ENCODE measurements at places on chromosomes 1 and 21.

- no peaks in the 10 kb centered on the region for H3K27me3 ChIP-seq
- no peak overlapping the region for H3K27ac ChIP-seq
- no peak for DNase-seq
- no peaks in the 10 kb centered on the region for H3K36me3 ChIP-seq
These were observed 253.1 kb upstream of the ADGRL4 start for GRCh38 chr1:79259390-79260336.

GRCh38 chr1:16167331-16168143, 11.7 kb upstream of the EPHA2 start:
- DNase-seq = peak; percentile 67
- peaks cover 30% of the 10 kb centered on the region for H3K4me1 ChIP-seq
- peaks cover 10% of the 10 kb centered on the region for H3K27me3 ChIP-seq

- no peak overlapping the region for H3K27ac ChIP-seq
- DNase-seq = no peak
- H3K36me3 ChIP-seq = no peaks in the 10 kb centered on the region
- no peak overlapping the region for H3K4me3 ChIP-seq
These were observed 51.2 kb downstream of the TNNI3K start for GRCh38 chr1:74286414-74286813.

- H3K27ac ChIP-seq = no peak overlapping the region
- H3K4me3 ChIP-seq = no peak overlapping the region
- no peaks in the 10 kb centered on the region for H3K27me3 ChIP-seq
- H3K4me1 ChIP-seq = peaks cover 28% of the 10 kb centered on the region
These were observed 42.6 kb downstream of the SLC44A3 start for GRCh38 chr1:94862718-94863117.

- H3K36me3 ChIP-seq = peaks cover 5% of the 10 kb centered on the region
- H3K4me1 ChIP-seq = peaks cover 52% of the 10 kb centered on the region
- H3K27me3 ChIP-seq = peaks cover 2% of the 10 kb centered on the region
- peak overlapping the region; percentile 39 for H3K4me3 ChIP-seq
These were observed 58.7 kb downstream of the VANGL2 start for GRCh38 chr1:160459056-160459455.

GRCh38 chr1:56399795-56400194, 179.6 kb downstream of the PLPP3 start:
- no peak overlapping the region for H3K4me3 ChIP-seq
- DNase-seq = no peak
- H3K27me3 ChIP-seq = no peaks in the 10 kb centered on the region
- no peaks in the 10 kb centered on the region for H3K36me3 ChIP-seq
- H3K4me1 ChIP-seq = peaks cover 4% of the 10 kb centered on the region
- H3K27ac ChIP-seq = no peak overlapping the region

DNA sequence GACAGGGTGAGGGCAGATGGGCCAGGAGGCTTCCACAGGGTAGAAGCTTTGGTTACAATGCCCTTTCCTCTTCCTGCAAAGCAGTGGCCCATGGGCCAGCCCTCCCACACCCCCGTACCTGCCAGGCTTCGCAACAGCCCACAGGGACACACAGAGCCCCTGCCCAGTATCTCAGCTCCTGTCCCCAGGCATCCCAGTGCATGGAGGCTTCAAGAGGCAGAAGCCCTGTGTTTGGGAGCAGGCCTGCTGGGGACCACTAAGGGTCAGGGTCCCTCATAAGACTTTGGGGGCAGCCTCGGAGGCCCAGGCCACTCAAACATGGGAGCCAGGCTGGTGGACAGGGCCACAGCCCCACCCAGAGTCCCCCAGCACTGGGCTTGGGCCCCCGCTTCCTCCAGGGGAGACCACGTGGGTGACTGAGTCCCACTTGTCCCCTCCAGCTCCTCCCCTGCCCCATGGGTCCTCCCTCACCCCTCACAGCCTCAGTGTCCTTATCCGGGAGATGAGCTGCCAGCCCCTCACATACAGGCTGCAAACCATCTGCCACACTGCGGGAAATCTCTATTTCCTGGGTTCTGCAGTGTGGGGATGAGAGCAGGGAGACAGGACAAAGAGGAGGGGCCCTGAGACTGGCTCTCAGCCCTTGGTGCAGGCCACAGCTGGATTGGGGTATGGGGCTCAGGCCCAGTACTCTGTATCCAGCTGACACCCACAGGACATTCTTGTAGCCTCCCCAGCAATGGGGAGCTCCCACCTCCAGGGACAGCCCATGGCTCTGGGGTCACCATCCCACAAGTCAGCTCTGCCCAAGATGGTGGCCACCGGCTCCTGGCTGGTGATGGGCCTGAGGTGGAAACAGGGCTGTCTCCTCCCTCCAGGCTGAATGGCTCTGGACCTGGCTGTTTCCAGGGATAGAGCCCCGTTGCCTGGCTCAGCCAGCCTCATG, 50.7 kb downstream of the WNT9A start:
- no peak overlapping the region for H3K27ac ChIP-seq
- H3K36me3 ChIP-seq = peaks cover 4% of the 10 kb centered on the region
- DNase-seq = peak; percentile 1
- no peak overlapping the region for H3K4me3 ChIP-seq
- H3K27me3 ChIP-seq = peaks cover 11% of the 10 kb centered on the region
- no peaks in the 10 kb centered on the region for H3K4me1 ChIP-seq

- no peak for DNase-seq
- H3K4me1 ChIP-seq = peaks cover 15% of the 10 kb centered on the region
- H3K36me3 ChIP-seq = no peaks in the 10 kb centered on the region
- H3K4me3 ChIP-seq = no peak overlapping the region
- no peak overlapping the region for H3K27ac ChIP-seq
These were observed 2.8 kb downstream of the TGFB2 start for GRCh38 chr1:218347723-218348627.

DNA sequence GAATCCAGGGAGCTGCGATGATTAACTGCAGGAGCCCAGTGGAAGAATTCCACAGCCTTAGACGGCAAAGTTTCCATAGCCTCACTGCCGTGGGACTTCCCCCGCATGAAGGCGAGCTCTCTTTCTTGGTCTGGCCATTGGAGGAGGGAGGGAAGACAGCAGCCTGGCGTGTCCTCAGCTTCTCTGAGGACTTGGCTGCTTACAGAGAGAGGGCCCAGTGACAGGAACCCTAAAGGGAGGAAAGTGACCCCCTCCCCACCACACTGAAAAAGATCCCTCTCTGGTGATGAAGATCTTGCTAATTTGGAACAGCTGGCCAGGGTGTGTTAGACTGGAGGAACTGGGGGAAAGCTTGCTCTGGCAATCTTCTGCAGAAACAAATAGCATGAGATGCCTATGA, 41.0 kb downstream of the ATP2B4 start:
- DNase-seq = no peak
- H3K4me1 ChIP-seq = peaks cover 71% of the 10 kb centered on the region
- peak overlapping the region; percentile 2 for H3K4me3 ChIP-seq
- H3K36me3 ChIP-seq = peaks cover 11% of the 10 kb centered on the region
- H3K27ac ChIP-seq = peak overlapping the region; percentile 85
- H3K27me3 ChIP-seq = peaks cover 8% of the 10 kb centered on the region

DNA sequence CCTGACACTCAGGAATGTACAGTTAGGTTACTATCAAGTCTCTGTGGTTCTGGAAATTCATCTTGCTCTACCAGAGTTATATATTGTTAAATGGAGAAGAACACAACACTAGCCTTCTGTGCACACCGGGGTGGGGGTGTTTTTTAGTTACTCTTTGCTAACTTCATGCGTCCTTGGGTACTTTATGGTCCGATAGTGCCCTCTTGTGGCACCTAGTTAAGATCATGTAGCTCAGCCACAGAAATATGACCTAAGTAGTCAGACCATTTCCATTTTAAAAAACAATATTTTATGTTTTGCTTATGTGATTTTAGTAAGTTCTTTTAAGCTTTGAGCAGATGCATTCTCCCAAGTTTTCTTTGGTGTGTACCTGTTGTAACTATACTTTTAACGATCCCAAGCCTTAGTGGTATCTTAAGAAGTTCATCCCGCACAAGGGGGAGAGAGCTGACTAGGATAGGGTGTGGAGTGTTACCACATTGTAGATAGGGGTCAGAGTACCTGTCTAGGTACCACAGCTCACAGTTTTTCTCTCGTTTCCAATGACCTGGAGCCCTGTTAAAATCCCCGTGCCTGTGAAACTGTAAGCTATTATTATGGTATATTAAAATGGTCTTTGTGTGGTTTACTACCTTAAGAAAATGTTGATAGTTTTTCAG, 20.6 kb upstream of the SH3D21 start:
- peaks cover 4% of the 10 kb centered on the region for H3K4me1 ChIP-seq
- no peak overlapping the region for H3K4me3 ChIP-seq

DNA sequence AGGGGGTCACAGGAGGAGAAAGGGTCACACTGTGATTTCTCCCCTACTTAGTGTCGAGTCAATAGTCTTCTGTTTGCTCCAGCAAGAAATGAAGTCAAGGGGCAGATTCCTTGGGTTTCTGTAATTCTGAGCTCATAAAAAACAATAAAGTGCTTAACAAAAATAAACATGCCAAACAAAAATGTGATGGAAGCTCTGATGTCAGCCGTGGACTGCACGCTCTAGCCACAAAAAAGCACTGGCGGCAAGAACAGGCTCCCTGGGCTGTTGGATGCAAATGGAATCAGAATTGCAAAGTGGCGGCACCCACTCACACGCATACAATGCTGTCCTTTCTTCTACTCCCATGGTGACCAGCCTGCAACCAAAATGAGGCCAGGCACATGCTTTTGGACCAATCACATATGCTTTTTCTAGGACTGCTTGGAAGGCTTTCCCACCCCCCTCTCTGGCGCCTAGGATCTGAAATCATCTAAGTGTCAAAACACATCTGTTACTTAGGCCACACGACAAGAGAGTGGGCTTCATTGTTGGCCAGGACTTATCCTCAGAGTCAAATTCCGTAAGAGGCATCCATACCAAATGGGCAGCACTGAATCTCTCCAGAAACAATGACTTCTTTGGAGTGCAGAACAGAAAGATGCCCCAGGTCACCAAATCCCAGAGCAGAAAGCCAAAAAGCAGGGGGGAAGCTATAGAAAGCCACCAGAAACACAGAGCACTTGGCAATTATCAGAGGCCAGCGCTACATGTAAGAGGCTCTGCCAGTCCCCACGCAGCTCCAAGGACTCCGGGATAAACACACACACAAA, 9.2 kb downstream of the C1orf198 start:
- peaks cover 6% of the 10 kb centered on the region for H3K27me3 ChIP-seq
- no peak overlapping the region for H3K4me3 ChIP-seq
- peaks cover 21% of the 10 kb centered on the region for H3K4me1 ChIP-seq
- H3K36me3 ChIP-seq = peaks cover 7% of the 10 kb centered on the region

- no peaks in the 10 kb centered on the region for H3K36me3 ChIP-seq
- H3K27me3 ChIP-seq = no peaks in the 10 kb centered on the region
- DNase-seq = no peak
- H3K4me1 ChIP-seq = peaks cover 5% of the 10 kb centered on the region
- H3K27ac ChIP-seq = no peak overlapping the region
These were observed 20.5 kb downstream of the HTR1D start for GRCh38 chr1:23196627-23197328.

DNA sequence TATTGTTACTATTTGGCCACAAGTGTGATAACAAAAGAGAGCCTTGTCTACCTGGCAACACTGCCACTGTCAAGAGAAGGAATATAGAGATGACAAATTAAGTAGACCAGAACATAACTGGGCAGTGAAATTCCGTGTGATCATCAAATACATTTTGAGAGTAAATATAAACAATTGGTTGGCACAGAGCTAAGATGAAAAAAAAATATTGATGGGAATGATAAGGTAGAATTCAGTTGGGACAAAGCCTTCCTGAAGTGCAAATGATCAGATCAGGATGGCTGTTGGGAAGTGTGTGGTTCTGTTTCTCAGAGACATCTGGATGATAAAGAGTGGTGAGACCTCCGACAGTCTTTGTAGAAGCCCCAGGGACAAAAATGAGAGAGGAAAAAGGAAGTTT, 205.5 kb upstream of the CAMK1G start:
- no peak overlapping the region for H3K4me3 ChIP-seq
- peaks cover 22% of the 10 kb centered on the region for H3K4me1 ChIP-seq
- H3K36me3 ChIP-seq = no peaks in the 10 kb centered on the region
- no peak for DNase-seq
- H3K27ac ChIP-seq = no peak overlapping the region

- peaks cover 28% of the 10 kb centered on the region for H3K36me3 ChIP-seq
- H3K4me1 ChIP-seq = no peaks in the 10 kb centered on the region
- no peaks in the 10 kb centered on the region for H3K27me3 ChIP-seq
- H3K4me3 ChIP-seq = no peak overlapping the region
These were observed 59.9 kb upstream of the QSOX1 start for GRCh38 chr1:180094705-180095295.
